ENCODE measurements at places on chromosomes 7 and 10.
A peak's percentile ranks its signal among the peaks of the same experiment; 100 is the strongest.

- DNase-seq, result no peak
Measured at GRCh38 chr7:50731703-50732582, 50.8 kb downstream of the GRB10 start.

DNA sequence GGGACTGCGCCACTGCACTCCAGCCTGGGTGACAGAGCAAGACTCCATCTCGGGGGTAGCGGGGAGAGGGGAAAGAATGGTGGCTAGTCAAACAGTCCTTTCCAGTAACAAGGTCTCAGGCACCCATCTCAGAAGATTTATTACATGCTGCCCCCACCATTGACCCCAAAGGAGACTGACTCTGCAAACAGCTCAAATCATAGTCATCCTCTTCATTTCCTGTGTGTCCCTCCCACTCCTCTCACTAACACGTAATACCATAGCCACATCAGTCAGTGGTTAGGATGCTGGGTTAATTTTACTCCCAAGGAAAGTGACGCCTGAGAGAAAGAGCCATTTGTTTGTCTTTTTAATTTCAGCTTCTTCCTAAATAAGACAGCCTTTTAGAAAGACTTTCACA is 56.6 kb upstream of the BET1 start:
- DNase-seq, result peak; percentile 66

GRCh38 chr10:59623133-59624121 is 86.2 kb downstream of the SLC16A9 start:
- DNase-seq, result no peak

GRCh38 chr10:69064762-69065328 is 23.1 kb upstream of the SRGN start:
- DNase-seq, result no peak

GRCh38 chr7:146791344-146792285 is 675.0 kb downstream of the CNTNAP2 start:
- DNase-seq, result peak; percentile 52

DNA sequence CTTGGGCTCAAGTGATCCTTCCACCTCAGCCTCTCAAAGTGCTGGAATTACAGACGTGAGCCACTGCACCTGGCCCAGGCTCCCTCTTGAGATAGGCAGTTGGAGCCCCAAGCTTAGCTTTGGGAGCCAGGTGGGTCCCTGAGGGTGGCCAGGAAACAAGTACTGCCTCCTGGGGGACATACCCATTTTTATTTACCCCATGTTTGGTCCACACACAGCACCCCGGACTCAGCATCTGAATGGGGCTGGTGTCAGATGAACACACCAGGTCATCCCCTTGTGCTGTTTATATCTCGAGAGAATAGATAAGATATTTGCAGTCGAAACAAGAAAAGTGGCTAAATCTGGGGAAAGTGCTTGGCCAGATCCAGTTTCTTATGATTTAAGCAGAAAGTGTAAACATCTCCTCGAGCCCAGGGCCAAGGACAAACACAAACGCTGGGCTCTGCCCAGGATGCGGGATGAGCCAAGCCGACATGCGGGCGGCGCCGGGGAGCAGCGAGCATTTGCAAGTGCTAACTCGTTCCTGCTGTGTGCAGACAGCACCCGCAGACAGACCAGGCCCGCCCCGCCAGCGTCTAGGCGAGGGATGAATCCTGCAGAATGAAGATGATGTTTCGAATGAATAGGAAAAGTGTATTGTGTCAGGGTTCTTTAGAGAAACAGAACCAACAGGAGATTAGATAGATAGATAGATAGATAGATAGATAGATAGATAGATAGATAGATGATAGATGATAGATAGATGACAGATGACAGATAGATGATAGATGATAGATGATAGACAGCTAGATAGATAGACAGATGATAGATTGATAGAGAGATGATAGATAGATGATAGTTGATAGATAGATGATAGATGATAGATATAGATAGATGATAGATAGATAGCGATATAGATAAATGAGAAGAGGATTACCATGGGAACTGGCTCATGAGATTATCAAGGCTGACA is 44.4 kb upstream of the OCM2 start:
- no peak for DNase-seq

- no peak for DNase-seq
Measured at GRCh38 chr7:123230603-123231002, 30.8 kb upstream of the SLC13A1 start.

- DNase-seq, result no peak
Measured at GRCh38 chr10:22803261-22803885, 89.0 kb upstream of the PIP4K2A start.

- no peak for DNase-seq
Measured at GRCh38 chr7:17559388-17559787, 260.9 kb downstream of the AHR start.

DNA sequence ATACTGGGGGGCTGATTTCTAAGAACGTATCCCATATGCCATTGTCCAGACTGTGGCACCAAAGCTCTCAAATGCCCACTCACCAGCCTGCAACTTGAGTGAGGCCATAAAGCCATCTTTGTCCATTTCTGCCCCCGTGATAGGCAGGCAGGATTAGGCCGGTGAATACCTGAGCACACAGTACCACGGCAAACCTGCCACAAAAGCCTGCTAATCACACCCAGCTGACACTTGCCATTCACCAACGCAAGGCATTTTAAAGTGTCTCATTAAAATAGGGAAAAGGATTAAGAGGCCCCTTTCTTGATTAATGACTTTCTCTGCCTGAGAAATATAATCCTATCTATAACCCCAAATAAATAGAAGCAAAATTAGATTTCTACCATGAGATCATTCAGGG is 111.4 kb upstream of the NANOS1 start:
- no peak for DNase-seq

GRCh38 chr7:128066858-128067257 is 35.6 kb upstream of the LRRC4 start:
- no peak for DNase-seq

Measured in NCI-H460 (cell line).